ENCODE measurements at places on chromosomes 6 and 20.

DNA sequence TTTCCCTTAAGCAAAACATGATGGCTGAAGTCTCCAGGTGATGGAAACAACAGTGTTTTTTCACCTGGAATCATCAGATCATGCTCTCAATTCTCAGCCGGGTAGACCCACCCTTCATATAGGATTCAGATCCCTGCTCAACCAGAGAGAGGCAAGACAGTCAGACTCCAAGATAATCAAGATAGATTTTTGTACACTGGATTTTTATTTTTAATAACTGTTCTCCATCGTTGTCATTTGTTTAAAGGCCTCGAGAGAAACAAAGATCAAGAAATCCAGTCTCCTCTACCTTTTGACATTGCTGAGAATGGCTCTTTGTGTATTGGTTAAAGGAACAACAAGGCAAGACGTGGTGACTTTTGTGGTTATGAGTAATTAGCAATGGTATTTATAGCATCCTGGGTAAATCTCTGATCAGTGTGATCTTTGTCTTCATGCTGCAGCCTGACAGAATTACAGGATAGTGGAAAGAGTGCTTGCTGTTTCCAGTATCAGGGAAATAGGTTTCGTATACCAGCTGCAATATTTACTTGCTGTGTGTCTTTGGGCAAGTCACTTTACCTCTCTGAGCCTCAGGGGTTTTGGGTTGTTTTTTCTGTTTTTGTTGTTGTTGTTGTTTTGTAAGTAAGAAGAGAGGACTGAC is 29.9 kb downstream of the ID4 start:
- DNase-seq: peak; percentile 47

- DNase-seq: no peak
Observed at GRCh38 chr6:112432853-112433252, 85.7 kb downstream of the RFPL4B start.

GRCh38 chr6:119832411-119832810 is 482.9 kb upstream of the MAN1A1 start:
- DNase-seq: no peak

DNA sequence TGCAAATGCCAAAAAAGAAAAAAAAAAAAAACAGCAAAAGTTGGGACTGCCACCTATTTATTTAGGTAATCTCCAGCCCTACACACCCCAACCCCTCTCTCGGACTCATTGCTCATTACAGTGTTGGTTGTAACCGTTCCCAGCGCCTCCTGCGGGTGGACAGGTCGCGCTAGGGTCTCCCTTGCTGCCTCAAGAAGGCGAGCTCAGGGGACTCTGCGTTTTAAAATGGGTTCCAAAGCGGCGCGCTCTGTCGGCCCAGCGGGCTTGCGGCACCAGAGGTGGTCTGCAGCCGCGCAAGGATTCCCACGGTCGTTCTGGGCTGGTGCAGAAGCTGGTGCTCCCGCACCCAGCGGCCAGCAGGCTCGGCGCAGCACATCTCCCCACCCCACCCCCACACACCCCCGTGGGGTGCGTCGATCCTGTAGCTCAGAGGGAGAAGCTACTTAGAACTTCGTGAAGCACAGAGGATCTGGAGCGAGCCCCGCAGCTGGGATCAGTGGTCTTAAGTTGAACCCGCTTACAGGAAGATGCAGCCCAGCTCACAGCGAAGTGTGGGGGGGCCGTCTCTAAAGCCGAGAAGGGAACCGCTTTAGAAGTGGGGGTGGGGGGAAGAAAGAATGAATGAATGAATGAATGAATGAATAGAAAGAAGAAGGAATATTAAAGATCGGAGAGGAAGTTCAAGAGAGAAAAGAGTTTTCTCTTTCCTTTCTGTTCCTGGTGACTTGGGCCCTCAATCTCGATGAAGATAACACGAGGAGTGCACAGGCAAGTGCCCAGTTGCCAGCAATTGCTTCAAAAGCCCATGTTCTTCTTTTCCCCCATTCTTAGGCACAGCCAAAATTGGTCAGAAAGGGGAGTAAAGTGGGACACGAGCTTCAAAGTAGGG is 780 bp downstream of the TFAP2A start:
- peak; percentile 28 for DNase-seq

GRCh38 chr6:106413016-106413415 is 52.5 kb downstream of the CRYBG1 start:
- DNase-seq: no peak

DNA sequence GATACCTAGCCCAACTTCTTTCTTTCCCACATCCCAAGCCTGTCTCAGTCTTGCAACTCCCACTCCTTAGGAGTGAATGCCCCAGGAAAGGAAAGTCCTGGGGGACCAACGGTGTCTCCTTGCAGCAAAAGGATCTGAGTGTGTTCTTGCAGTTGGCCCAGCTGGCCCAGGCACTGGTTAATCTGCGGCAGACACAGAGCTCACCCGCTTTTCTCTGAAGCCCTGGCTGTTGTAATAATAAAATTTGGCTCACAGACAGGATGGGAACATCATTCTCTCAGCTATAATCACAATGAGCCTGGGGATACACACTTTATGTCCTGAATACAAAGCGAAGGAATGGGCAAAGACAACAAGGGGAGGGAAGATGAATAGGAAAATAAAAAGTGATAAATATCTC is 287.0 kb upstream of the PRND start:
- DNase-seq: no peak

GRCh38 chr20:36074983-36075382 is 79.6 kb upstream of the EPB41L1 start:
- peak; percentile 41 for DNase-seq
